Endodermal cell (in vitro differentiated cells): ENCODE measurements at places on chromosomes 2 and 18. TPM values are rescaled to one million over a fixed set of nuclear protein-coding genes. Genes with fewer than 3 reads are reported as not detected.

IL37 gene
- not detected in 3 replicates for total RNA-seq

SLC23A3 gene
- total RNA-seq = 0.46 to 0.65 TPM in 2 of 3 replicates, not detected in the other

GAREM1 gene
- 9.2 and 11.1 TPM in 2 replicates for total RNA-seq

SKA1 gene
- total RNA-seq = 35.9 to 70.6 TPM (median 70.0 TPM) in 3 replicates

AKAIN1 gene
- total RNA-seq = not detected in 3 replicates

DUSP19 gene
- 1.5 to 2.5 TPM (median 1.7 TPM) in 3 replicates for total RNA-seq

DPY30 gene
- 146 and 147 TPM in 2 replicates for total RNA-seq

ASAP2 gene
- 7.6 and 11.8 TPM in 2 replicates for total RNA-seq

LYPD6 gene
- 1.8 to 10.2 TPM (median 8.5 TPM) in 3 replicates for total RNA-seq

MEP1B gene
- not detected in 3 replicates for total RNA-seq

NEU2 gene
- total RNA-seq = not detected in 2 replicates

HJURP gene
- total RNA-seq = 39.4 and 45.6 TPM in 2 replicates

FOXI3 gene
- 2.6 and 2.8 TPM in 2 replicates for total RNA-seq

SLC11A1 gene
- total RNA-seq = 0.09 to 0.61 TPM in 2 of 3 replicates, not detected in the other

EN1 gene
- total RNA-seq = not detected in 3 replicates

ERICH2 gene
- total RNA-seq = 9.6 and 10.0 TPM in 2 replicates

SDC1 gene
- 11.0 and 12.7 TPM in 2 replicates for total RNA-seq

REG3G gene
- total RNA-seq = not detected in 2 replicates

DNAJC27 gene
- 6.2 to 14.6 TPM (median 6.5 TPM) in 3 replicates for total RNA-seq

ANKRD36B gene
- 47.3 to 56.0 TPM (median 53.9 TPM) in 3 replicates for total RNA-seq

KIDINS220 gene
- total RNA-seq = 33.8 to 37.9 TPM (median 34.3 TPM) in 3 replicates

MRO gene
- 0.55 to 1.3 TPM (median 0.95 TPM) in 3 replicates for total RNA-seq

METTL4 gene
- 10.6 to 17.5 TPM (median 17.4 TPM) in 3 replicates for total RNA-seq

C2orf66 gene
- 0.20 TPM in 1 of 3 replicates, not detected in the others for total RNA-seq

BAZ2B gene
- total RNA-seq = 64.1 and 71.3 TPM in 2 replicates

COPS8 gene
- 54.3 to 76.2 TPM (median 72.7 TPM) in 3 replicates for total RNA-seq

TEX261 gene
- total RNA-seq = 19.9 and 20.1 TPM in 2 replicates

RMDN2 gene
- 4.1 to 5.1 TPM (median 4.9 TPM) in 3 replicates for total RNA-seq

NPHP1 gene
- total RNA-seq = 7.5 and 8.4 TPM in 2 replicates

LINC00305 gene
- not detected in 2 replicates for total RNA-seq

BMP10 gene
- total RNA-seq = not detected in 2 replicates

CMPK2 gene
- total RNA-seq = 0.81 and 2.1 TPM in 2 replicates

SPP2 gene
- total RNA-seq = not detected in 2 replicates

VWA3B gene
- 0.38 to 0.56 TPM in 2 of 3 replicates, not detected in the other for total RNA-seq

NXPH2 gene
- 3.1 and 3.7 TPM in 2 replicates for total RNA-seq

CREG2 gene
- total RNA-seq = 0.49 TPM in 1 of 3 replicates, not detected in the others

CD28 gene
- not detected in 2 replicates for total RNA-seq
